ENCODE measurements at places on chromosomes 7 and 10.
A peak's percentile ranks its signal among the peaks of the same experiment; 100 is the strongest.

GRCh38 chr10:129210876-129211275 is 256.2 kb upstream of the MGMT start:
- DNase-seq: no peak

DNA sequence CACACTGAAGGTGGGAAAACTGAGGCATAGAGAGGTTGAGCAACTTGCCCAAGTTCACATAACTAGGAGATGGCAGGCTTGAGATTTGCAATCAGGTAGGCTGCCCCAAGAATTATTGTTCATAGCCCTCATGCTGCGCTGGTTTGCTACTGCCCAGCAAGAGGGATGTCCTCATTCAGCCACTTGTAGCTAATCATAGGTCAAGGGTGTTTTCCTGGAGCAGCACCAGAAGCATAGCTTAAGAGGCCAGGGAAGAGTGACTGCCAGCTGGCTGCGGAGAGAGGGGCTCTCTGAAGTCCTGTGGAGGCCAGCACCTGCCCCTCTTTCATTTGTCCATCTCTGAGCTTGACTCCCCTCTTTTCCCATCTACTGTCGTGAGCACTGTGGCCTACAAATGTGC is 15.0 kb downstream of the CDHR3 start:
- DNase-seq: no peak

- DNase-seq: no peak
Observed at GRCh38 chr10:76245951-76246495, 814.6 kb downstream of the LRMDA start.

DNA sequence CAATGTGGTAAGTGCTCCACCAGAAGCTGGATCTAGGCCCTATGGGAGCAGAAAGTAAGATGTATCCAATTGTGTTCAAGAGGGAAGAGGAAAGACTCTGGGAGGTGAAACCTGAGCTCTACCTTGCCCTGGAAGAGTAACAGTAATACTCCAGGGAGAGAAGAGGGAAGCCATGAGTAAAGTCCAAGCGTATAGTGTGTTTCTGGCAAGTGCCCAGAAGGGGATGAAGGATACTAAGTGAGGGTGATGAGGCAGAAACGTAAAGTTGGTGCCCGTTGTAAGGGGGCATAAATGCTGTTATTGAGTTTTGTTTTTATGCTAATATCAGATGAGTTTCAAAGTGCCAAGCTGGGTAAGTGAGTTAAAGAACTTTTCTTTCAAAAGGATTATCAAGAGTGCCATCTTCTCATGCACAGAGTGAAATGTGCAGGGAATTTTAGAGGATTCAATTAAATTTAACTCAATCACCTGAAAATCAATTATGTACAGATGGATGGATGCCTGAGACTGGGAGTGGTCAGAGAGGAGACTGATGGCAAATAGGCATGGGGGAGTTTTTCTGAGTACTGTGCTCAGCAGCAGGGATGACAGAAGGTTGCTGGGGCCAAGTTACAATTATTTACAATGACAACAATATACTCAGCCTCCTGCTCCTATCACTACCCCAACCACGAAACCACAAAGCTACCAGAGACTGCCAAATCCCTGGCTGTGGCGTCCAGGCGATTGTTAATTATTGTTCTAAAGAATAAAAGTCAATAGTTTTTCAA is 123.3 kb upstream of the LAMB4 start:
- DNase-seq: no peak

GRCh38 chr10:15370212-15370855 is 755 bp downstream of the FAM171A1 start:
- DNase-seq: peak; percentile 4

GRCh38 chr7:67823345-67823744 is 826.7 kb downstream of the TYW1 start:
- DNase-seq: no peak

- no peak for DNase-seq
Observed at GRCh38 chr7:47912332-47912731, 35.9 kb downstream of the PKD1L1 start.

- no peak for DNase-seq
Observed at GRCh38 chr10:3100093-3100792, 32.9 kb downstream of the PFKP start.

DNA sequence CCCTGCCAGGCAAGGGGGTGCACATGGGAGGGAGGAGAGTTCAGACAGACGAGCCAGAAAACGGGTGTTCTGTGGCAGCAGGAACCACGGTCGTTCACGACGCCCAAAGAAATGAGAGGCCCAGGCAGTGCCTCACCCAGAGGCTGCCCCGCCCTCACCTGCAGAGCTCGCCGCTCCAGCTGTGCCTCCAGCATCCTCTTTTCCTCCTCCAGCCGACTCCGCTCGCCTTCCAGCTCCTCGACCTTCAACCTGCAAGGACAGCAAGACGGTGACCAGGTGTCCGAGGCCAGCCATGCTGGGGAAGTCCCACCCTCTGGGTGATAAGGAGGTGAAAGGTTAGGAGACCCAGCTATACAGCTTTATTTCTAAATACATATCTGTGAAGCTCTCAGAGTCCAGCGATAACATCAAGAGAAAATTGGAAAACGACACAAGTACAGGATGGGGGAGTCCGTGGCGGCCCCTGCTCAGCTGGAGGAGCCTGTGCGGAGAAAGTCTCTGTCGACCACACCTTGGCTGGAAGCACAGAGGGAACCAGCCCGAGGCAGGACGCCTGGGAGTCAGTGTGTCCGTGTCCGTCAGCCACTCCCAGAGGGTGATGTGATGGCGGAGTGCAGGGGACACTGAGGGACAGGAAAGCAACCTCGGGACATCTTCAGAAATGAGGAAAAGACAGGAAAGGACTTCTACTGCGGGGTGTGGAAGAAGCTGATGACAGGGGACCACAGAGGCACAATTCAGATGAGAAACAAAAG is 275.1 kb downstream of the MAD1L1 start:
- no peak for DNase-seq

DNA sequence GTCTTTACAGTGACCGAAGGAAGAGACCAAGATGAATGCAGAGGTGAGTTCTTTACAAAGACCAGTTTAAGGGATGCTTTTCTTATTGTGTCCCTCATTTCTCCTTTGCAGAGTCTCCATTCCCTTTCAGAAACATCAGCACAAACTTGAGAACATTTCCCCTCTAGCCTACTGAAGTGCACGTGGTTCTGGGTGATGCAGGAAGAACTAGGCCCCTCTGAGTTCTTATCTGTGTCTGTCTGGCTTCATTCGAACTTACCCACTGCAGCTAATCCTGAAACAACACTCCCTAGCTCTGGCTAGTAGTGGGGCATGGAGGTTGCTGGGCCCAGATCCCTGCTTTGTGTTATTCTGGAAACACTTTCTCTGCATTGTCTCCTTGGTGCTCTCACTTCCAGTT is 12.6 kb downstream of the BLVRA start:
- DNase-seq: no peak

DNA sequence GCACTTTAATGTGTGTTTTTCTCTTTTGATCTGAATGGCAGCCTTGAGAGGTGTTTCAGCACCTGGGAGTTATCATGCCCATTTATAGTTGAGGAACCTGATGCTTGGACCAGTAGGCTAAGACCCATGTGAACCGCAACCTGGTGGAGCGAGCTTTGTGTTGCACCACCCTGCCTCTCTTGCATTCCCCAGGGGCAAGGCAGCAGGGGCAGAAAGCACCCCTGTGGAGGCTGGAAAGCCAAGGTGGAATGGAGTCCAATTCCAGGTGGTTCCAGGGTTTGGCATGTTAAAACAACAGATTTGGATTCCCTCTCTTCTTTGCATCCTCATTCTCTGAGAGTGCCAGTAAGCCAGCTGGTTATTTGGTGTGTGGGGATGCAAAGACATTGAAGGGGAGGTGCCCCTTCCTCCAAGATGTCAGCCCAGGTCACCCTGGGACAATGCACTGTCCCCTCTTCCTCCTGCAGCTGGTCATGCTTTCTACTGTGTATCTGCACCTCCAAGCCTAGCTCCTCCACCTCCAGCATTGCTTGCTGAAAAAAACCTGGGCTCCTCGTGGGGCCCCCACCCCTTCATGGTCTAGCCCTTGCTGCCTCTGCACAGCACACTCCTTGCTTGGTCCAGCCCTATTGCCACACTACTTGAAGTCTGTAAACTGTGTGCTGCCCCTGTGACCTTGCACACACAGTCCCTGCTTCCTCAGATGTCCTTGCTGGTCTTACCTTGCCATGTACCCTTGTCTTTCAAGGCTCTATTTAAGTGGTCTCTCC is 5.6 kb upstream of the CDH23 start:
- no peak for DNase-seq

DNA sequence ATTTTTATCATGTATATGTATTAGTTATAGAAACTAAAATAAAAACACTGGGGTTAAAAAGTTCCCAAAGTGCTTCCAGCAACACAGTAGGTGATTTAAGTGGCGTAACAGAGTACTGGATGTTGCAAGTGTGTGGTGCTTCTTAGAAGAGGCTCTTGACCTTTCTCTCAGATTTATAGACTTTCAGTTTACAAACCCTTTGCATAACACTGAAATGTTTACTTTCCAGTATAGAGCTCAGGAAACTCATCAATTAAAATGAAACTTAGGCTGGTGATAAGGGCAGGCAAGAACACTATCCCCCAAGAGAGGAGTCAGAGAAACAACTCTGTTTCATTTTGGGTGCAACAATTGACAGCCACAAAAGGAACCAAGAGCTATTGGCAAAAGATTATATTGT is 27.5 kb upstream of the SMC3 start:
- DNase-seq: no peak

DNA sequence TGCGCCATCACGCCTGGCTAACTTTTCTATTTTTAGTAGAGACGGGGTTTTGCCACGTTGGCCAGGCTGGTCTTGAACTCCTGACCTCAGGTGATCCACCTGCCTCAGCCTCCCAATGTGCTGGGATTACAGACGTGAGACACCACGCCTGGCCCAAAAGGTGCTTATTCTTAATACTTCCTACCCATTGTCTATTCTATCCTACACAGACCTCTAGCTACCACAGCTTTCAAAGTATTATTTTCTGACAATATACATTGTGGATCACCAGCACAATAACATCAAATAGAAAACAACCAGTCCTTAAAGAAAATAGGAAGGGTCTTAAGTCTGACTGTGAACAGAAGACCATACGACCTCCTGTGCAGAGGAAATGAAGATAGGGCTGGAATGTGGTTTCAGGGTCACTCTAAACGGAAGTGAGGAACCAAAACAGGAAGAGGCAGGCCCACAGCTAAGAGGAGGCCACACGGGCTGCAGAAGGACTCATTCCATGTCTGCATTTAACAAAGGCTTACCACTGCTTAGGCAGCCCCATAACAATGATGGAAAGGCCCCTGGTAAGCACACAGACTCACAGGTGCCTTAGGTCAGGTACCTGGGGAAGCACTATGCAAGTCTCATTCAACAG is 115.2 kb downstream of the ZFAND4 start:
- DNase-seq: no peak

GRCh38 chr10:43440463-43441134 is 3.7 kb downstream of the ZNF487 start:
- no peak for DNase-seq

DNA sequence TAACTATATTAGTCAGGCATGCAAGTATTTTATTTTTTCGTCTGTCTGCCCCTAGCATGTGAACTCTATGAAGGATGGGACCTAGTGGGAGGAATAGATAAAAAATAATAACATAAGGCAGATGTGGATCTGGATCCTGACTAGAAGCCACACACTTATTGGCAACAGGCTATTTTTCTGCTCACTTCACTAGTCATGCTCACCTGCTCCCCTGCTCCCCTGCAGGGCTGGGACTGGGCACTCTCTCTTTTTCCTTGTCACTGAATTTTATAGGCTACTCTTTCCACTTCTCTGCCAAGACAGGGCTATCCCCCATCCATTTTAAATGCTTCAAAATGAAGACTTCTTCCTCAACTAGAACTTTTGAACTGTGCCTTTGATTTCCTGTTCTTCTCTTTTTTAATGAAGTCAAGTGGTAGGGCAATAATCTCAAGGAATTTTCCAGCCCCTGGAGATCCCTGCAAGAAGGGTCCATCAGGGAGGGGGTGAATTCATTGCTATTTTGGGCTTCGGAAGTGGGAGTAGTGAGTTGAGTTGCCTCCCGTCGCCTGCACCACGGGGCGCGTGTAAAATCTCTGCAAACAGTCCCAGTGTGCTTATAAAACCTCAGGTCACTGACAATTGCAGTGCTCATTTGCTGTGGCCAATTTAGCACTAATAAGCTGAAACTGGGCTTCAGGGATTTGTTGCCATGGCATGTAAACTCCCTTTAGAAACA is 156.7 kb upstream of the NPVF start:
- no peak for DNase-seq

DNA sequence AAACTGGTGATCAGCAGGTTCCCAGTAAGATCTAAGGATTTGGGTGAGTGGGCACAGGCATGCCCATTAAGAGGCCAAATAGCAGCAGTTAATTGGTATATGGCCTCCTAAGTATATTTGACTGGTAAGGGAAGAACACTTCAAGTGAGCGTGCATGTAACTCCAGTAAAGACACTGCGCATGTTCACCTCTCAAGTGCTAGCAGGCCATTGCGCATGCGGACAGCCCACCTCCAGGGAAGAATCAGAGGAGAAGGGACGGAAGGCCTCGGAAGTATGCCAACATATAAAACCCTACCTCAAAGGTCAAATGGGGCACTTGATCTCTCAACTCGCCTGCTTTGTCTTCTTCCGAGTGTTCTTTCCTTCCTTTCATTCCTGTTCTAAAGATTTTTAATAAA is 118.0 kb downstream of the ARL5B start:
- no peak for DNase-seq

- DNase-seq: no peak
Observed at GRCh38 chr7:134925766-134926165, 60.5 kb upstream of the AGBL3 start.

DNA sequence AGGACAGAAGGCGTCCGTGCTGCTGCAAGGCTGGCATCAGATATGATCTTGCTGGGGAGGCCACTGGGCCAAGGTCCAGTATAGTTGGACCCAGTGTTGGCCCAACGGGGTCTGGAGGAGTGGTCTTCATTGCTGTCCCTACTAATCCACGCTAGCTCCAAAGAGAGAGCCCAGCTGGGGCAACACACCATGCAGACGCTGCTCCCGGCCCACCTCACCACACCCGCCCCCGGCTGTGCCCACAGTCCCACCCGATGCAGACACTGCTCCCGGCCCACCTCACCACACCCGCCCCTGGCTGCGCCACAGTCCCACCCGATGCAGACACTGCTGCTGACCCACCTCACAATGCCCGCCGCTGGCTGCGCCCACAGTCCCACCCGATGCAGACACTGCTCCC is 121.5 kb downstream of the VIPR2 start:
- no peak for DNase-seq

- peak; percentile 17 for DNase-seq
Observed at GRCh38 chr7:50534690-50535290, 30.4 kb downstream of the DDC start.
